ENCODE measurements at places on chromosomes 3 and 15.

GRCh38 chr3:190666821-190667220 is 152.9 kb downstream of the IL1RAP start:
- DNase-seq: no peak

- peak; percentile 7 for DNase-seq
Measured at GRCh38 chr3:132659365-132660051, at the start of gene ACAD11. TSS of gene ACAD11 (minus strand) at chr3:132659809. CDS start at chr3:132659751, 58 bp downstream.

GRCh38 chr3:133209871-133210550 is 171.8 kb downstream of the TMEM108 start:
- DNase-seq: no peak

DNA sequence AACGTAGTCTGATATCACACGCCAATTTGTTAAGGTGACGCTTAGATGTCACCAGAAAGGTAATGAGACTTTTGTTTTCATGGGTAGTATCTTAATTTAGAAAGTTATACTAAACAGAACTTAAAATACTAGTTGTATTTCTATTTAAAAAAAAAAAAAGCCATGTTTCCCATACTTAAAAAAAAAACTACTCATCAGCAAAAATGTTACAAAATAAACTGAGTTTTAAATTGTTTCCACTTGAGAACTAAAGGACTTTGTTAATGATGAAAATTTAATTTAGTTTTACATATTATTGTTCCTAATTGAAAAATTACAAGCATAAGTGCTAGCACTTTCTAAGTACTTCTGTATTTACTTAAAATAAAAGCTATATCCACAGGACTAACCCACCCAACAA is 300.8 kb upstream of the ATP11B start:
- DNase-seq: no peak

DNA sequence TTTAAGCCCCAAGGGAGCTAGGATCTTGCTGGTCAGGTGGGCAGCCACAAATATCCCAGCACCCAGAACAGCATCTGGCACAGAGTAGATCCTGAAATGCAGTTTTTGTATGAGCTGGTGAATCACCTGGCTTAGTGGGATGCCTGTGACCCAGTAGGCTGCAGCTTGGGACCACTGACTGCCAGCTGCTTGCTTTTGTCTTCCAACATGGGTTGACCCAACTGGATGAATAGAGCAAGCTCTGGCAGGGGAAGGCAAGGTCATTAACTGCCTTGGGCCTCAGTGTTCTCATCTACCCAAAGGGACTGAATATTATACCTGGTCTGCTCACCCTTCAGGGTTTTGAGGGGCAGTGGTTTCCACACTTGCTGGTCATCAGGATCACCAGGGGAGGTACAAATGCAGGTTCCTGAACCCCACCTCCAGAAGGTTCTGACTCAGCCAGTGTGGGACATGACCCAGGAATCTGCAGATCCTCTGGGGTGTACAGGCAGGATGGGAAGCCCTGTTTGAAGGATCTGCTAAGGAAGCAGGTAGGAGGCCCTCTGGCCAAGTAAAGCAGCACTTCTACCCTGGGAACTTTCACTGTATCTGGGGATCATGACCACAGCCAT is 55.4 kb downstream of the ITGA11 start:
- no peak for DNase-seq

GRCh38 chr3:40566694-40567093 is 41.9 kb downstream of the ZNF621 start:
- no peak for DNase-seq

GRCh38 chr15:46111730-46112129 is 476.9 kb downstream of the SQOR start:
- DNase-seq: no peak

- DNase-seq: no peak
Measured at GRCh38 chr15:97947465-97948260, 12.8 kb upstream of the ARRDC4 start.
